Thyroid gland (tissue), 4 donors: ENCODE measurements at places on chromosomes 11 and 22.

- no peak for DNase-seq
These were observed 4.8 kb downstream of the SELENOM start for GRCh38 chr22:31102441-31103081.

GRCh38 chr11:128711136-128711535, 17.3 kb downstream of the FLI1 start:
- no peak for DNase-seq

DNA sequence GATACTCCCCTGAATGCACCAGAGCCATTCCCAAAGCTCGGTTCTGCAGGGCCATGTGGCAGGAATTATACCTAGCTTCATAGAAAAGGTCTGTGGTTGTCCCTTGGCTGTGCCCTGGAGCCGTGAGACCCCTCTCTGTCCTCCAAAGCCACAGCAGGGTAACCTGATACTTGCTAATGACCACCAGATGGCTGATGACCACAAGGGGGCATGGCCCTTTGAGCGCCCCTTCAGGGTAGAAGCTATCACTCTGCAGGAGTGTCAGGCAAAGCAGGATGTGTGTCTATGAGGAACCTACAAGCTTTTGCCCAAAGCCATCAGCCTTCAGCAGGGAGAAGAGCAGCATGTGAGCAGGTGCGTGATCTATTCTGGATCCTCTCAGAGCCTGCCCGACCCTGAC, 95.3 kb downstream of the NTM start:
- DNase-seq: no peak

GRCh38 chr11:65595543-65596281, at the start of gene KCNK7:
TSS of gene KCNK7 (minus strand) at chr11:65595800. CDS start at chr11:65595772, 28 bp downstream.
- DNase-seq: no peak

GRCh38 chr11:91243051-91243450, 981.6 kb upstream of the FAT3 start:
- no peak for DNase-seq

DNA sequence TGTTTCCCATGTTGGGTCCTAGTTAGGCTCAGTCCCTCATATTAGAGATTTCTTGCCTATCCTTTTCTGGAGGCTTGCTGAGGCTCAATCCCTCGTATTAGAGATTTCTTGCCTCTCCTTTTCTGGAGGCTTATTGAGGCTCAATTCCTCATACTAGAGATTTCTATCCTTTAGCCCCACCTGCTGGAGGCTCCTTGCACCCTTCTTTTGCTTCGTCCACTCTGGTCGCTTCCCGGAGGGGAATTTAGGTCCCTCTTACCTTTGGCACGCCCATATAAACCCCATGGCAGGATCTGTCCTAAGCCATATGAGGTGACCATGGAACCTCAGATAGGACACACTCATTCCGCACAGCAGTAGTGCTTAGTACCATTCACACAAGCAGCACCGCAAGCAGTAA, 15.9 kb downstream of the CYP2D6 start:
- DNase-seq: no peak

DNA sequence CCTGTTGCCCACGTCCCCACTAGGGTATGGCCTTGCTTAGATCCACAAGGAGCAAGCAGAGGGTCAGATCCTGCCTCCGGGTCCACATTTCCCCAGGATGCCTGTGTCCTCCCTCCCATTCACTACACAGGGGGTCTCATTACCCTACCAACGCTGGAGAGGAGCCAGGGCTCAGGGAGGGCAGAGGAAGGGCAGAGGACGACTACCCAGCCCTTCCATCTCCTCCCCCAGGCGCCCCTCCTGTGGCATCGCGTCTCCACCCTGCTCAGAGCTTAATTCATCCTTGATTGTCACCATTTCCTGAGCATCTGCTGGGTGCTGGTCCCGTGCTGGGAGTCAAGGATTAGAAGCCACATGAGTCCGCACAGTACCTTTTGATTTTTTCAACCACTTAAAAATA, 5.0 kb downstream of the NFAM1 start:
- DNase-seq: no peak

- peak; percentile 39 for DNase-seq
These were observed 32.7 kb downstream of the CD6 start for GRCh38 chr11:61004180-61004611.

GRCh38 chr11:132809070-132809469, 723.2 kb downstream of the OPCML start:
- no peak for DNase-seq

- DNase-seq: peak; percentile 59
These were observed 12.8 kb downstream of the DGCR2 start for GRCh38 chr22:19109198-19110063.

- no peak for DNase-seq
These were observed 15.6 kb downstream of the NPTXR start for GRCh38 chr22:38828191-38828590.

GRCh38 chr11:120343429-120343828, 7.2 kb downstream of the ARHGEF12 start:
- DNase-seq: peak; percentile 41

- DNase-seq: no peak
These were observed 267.0 kb upstream of the NCAM1 start for GRCh38 chr11:112694245-112694644.

DNA sequence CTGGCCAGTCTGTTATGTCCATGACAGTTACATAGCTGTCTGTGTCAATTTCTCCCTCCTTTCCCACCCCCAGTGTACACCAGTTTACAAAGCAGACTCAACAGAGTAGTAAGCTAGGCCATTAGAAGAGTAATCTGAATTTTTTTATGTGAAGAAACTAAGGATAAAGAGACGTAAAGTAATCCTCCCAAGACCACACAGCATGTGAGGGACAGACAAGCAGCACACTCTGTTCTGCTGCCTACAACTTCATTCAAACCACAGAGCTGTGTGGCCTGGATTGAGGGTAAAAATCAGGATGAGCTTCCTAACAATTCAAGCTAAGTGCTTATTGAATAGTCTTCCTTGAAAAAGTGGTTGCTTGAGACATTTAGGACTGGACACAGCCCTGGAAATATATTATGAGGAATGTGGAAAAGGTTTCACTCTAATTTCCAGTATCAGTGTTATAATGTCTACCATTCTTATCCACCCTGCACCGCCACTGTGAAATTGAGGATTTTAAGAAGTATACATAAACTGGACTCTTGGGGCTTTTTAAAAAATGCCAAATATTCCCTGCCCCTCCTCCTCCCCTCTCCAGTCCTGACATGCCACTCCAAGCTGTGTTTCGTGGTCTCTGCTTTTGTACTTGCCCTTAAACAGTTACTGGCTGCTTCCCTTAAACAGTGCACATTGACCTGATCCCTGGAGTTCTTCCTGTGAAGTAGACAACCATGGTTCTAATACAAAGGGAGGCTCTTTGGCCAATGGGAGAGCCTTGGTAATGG, 40.9 kb downstream of the EXT2 start:
- no peak for DNase-seq

- DNase-seq: no peak
These were observed 9.4 kb downstream of the ADAMTS15 start for GRCh38 chr11:130457623-130458409.

DNA sequence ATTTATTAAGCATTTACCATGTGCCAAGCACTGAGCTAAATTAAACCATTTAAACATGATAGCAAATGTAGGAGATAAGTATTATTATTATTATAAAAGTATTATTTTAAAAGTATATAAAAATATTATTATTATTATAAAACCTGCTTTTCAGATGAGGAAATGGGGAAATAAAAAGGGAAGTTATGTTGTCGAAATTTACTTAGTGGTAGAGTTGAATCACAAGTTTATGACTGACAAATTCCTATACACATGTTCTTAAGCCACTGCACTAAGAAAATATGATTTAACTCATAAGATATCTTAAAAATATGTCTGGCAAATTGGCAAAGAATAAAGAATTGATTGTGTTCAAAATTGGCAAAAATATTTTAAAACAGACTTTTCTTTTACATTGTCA, 53.8 kb downstream of the CASP12 start:
- DNase-seq: no peak

DNA sequence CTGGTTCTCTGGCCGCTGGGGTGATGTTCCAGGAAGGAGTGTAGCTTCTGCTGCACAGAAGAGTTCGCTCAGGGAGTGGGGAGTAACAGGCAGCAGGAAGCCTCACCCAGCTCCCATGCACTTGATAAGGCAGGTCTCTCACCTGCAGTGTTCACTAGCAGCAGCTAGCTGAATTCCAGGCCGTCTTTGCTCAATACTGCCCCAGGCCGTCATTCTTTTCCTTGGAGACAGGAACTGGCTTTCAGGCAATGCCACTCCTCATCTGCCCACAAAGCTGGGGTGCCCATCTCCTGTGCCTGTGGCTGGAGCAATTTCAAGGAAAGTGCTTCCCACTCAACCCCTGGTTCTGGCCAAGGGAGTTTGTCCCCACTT, 66.1 kb downstream of the ARHGAP42 start:
- no peak for DNase-seq

- DNase-seq: no peak
These were observed 43.9 kb downstream of the GAB2 start for GRCh38 chr11:78373689-78374088.

GRCh38 chr22:19012308-19012986, 76.4 kb upstream of the PRODH start:
- no peak for DNase-seq

- DNase-seq: peak; percentile 77
These were observed 11.6 kb downstream of the PISD start for GRCh38 chr22:31650391-31650790.

DNA sequence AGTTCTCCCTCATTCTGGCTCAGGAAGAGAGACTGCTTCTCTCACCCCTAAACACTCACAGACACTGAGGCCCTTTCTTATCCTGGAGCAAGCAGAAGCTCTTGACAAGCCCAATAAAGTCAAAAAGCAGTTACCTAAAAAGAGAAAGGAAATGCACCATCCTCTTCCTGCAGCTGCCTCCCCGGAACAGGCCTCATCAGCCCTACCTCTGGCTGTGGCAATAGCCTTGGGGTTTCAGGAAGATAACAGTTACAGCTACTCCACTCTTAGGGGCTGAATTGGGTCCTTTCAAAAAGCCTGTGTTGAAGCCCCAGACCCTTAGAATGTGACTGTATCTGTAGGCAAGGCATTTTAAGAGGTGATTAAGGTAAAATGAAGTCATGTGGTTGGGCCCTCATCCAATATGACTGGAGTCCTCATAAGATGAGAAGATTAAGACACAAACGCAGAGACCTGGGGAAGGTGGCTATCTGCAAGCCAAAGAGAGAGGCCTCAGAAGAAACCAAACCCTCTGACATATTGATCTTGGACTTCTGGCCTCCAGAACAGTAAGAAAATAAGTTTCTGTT, 3.5 kb upstream of the LGALS12 start:
- DNase-seq: no peak

DNA sequence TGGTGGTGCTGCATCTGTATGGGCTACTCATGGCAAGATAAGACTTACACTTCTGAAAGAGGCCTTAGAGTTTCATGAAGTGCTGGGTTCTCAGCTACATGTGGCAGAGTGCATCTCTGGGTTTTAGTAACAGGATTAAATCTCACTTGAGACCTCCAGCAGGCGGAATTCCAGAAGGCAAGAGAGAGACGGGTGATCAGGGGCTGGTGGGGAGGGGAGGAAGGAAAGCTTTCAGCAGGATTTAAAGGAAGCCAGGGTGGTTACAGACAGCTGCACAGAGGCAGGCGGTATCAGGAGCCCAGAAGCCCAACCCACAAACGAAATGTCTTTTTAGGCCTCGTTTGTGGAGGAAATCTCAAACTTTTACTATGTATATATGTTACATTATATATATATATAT, 56.2 kb upstream of the CD82 start:
- no peak for DNase-seq

DNA sequence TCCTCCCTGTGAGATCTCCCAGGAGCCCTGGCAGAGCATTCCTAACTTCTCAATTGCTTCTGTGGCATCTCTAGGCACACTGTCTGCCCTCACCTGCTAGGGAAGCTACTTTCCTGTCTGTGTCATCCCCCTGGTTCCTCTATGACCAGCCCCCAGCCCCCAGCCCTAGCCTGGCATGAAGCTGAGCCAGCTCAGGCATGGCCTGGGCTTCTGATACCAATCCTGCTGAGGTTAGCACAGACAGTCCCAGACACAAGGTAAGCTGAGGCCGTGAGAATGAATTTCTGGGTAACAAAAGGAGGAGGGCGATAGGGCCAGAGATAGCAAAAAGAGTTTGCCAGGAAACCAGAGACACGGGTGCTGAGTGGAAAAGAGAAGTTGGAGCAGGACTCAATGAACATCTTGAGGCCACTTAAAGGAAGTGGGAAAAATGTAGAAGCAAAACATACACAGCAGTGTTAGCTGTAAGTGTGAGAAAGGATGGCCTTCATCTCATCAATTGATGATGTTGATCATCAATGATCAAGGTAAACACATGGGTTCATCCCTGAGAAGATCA, 87.6 kb upstream of the PICALM start:
- DNase-seq: no peak

GRCh38 chr11:19087658-19088057, 27.1 kb upstream of the MRGPRX2 start:
- DNase-seq: no peak

DNA sequence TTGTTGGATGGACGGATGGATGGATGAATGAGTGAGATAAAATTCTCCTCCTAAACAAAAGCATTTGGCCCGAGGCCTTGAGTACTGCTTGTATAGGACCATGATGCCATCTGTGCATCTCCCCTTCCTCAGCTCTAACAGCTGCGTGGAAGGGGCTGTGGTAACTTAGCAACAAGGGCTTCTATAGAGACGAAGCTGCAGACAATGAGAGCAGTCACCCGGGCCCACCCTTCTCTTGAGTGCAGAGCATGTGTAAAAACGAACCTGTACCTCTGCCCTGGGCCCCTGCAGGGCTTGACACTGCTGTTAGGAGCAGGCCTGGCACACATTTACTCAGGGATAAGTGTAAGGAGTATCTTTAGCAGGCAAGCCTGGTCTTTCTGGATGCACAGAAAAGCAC, 391.5 kb downstream of the CADM1 start:
- DNase-seq: no peak

GRCh38 chr22:40273319-40273718, 73.0 kb upstream of the ADSL start:
- no peak for DNase-seq

- DNase-seq: no peak
These were observed 1.2 kb upstream of the TSSK2 start for GRCh38 chr22:19129871-19130270.

DNA sequence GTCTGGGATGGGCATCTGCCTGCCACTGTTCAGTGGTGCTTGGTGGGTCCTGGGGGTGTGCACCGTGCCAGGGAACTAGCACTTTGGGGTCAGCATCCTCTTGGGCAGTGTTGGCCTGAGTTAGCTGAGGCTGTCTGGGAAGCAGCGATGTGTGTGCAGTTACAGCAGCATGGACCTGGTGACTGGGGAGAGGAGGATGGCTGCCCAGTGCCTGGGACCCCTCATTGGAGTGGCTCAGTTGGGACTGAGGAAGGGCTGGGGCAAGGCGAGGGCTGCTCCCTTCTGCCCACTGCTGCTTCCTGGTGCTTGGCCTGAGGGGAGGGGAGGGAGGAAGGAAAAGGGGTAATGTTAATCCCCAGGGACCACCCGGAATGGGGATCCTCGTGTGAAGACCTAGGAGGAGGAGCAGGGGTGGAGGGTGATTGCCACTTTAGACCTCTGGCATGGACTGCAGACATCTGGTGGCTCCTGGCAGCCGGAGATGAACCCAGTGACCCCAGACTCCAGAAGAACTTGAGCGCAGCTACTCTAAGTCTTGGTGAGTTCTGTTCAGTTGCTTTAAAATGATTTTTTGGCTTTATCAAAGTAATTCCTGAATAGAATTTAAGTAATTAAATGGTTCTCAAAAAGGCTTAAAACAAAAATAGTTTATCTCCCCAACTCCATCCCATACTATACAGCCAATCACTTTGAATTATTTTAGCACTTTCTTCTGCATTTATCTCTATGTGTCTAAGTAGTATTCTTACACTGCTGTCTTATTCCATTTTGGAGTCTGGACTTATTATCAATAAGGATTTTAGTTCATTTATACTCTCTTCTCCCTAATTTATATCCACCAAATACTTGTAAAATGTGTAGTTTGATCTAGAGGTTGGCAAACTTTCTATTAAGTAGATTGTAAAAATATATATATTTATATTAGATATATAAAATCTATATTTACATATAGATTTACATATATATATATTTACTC, 15.4 kb upstream of the TMEM191C start:
- DNase-seq: no peak
